ENCODE measurements at places on chromosomes 2 and 18.

DNA sequence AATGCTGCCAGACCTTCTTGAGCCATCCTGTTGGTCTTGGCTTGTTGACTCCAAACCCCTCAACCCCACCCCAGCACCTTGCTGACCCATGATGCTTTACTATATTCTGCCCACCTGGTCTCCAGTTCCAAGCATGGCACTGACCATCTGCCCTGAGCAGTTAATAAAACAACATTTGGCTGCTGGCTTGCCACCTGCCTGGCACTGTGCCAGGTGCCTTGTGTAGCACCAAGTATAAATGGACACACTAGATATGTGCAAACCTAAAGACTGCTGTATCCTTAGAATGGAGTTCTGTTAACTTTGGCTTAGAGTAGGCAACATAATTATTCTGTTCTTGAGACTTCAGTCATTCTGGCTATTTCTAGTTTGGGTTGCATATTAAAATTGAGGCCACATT is 91.4 kb downstream of the ACSL3 start:
- DNase-seq: no peak

DNA sequence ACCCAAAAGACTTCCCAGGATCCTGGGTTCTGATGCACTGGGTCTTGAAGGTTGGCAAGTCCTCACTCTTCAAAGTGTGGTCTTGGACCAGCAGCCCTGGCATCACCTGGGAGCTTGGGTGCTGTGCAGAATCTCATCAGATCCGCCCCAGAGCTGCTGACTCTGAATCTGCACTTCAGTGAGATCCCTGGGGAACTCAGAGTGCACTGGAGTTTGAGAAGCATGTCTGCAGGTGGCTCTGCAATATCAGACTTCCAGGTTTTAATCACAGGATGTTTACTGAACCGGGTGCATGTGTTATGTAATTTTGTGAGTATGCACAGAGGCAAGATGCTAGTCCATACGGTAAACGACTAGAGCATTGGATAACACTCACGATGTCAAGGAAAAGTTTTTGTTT is 58.0 kb upstream of the BOD1L2 start:
- no peak for DNase-seq

DNA sequence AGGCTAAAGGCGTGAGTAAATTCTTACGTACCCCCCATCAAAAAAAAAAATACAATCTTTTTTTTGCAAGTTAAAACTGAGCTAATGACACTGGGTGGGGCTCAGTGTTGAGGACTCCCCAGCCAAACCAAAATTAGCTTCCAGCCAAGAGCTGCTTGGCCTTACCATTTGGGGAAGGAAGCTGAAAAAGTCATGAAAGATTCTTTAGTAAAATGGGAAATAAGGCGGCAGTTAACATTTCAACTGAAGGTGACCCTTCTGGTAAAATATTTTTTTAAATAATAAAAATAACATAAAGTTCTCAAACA is 16.4 kb downstream of the SMAD7 start:
- DNase-seq: no peak

- DNase-seq: no peak
Measured at GRCh38 chr2:40173276-40173675, 278.6 kb downstream of the SLC8A1 start.

GRCh38 chr2:179876266-179876665 is 14.9 kb upstream of the ZNF385B start:
- no peak for DNase-seq

All from activated T-helper 1 cell treated with anti-CD3 and anti-CD28 coated beads, Interleukin-2, amount 50 U/mL, for 16 hours (primary cell).